ENCODE measurements at places on chromosomes 13 and 19. TPM values are rescaled to one million over a fixed set of nuclear protein-coding genes. Genes with fewer than 3 reads are reported as not detected.
A peak's percentile ranks its signal among the peaks of the same experiment; 100 is the strongest.

KCNRG gene
- 0.31 TPM for total RNA-seq

GRCh38 chr13:27263438-27263837, 7.2 kb upstream of the RASL11A start:
- H3K36me3 ChIP-seq, result no peaks in the 10 kb centered on the region
- peaks cover 52% of the 10 kb centered on the region for H3K4me1 ChIP-seq
- no peaks in the 10 kb centered on the region for H3K27me3 ChIP-seq
- DNase-seq, result no peak
- H3K4me3 ChIP-seq, result no peak overlapping the region

FXYD3 gene
- total RNA-seq, result not detected

CYP2S1 gene
- total RNA-seq, result 8.5 TPM

DNA sequence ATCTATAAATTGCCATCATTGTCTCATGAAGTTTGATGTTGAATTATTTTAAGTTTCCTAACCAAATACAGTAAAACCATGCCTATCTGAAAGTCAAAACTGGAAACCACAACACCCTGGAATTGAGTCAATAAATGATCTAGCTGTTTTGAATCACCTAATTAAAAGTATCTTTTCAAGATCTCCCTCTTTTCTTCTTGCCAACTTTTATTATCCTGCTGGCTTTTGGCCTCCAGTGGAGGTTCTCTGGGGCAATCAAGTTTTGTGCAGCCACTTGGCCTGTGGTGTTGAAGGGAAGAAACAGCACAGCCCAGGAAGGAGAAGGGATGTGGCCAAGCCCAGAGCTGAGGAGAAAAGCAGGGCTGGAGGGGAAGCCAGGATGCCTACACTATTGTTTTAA, 255.4 kb downstream of the COG6 start:
- H3K27me3 ChIP-seq, result no peaks in the 10 kb centered on the region
- H3K36me3 ChIP-seq, result no peaks in the 10 kb centered on the region
- no peaks in the 10 kb centered on the region for H3K4me1 ChIP-seq

DNA sequence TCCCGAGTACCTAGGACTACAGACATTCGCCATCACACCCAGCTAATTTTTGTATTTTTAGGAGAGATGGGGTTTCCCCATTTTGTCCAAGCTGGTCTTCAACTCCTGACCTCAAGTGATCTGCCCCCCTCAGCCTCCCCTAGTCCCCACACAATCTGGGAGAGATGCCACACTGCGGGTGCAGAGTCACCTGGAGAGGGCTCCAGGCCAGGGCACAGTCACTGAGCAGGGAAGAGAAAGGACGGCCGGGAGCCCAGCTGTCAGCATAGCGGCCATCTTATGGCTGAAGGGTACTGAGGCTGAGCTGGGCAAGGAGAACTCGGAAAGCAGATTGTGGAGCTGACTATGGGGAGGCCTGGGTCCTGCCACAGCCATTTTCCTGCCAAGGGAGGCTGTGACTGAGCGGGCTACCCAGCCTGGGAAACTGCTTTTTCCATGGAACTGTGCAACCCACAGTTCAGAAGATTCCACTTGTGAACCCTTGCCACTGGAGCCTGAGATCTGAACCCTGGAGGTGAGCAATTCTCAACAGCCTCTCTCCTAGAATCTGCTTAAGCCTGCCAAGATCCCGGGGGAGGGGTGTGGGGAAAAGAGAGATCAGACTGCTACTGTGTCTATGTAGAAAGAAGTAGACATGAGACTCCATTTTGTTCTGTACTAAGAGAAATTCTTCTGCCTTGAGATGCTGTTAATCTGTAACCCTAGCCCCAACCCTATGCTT, 109.2 kb downstream of the ZNF486 start:
- no peak overlapping the region for H3K4me3 ChIP-seq
- no peaks in the 10 kb centered on the region for H3K27me3 ChIP-seq

- H3K4me3 ChIP-seq, result no peak overlapping the region
- no peaks in the 10 kb centered on the region for H3K36me3 ChIP-seq
- no peaks in the 10 kb centered on the region for H3K27me3 ChIP-seq
These were observed 45.4 kb downstream of the FAM124A start for GRCh38 chr13:51267622-51268021.

DNA sequence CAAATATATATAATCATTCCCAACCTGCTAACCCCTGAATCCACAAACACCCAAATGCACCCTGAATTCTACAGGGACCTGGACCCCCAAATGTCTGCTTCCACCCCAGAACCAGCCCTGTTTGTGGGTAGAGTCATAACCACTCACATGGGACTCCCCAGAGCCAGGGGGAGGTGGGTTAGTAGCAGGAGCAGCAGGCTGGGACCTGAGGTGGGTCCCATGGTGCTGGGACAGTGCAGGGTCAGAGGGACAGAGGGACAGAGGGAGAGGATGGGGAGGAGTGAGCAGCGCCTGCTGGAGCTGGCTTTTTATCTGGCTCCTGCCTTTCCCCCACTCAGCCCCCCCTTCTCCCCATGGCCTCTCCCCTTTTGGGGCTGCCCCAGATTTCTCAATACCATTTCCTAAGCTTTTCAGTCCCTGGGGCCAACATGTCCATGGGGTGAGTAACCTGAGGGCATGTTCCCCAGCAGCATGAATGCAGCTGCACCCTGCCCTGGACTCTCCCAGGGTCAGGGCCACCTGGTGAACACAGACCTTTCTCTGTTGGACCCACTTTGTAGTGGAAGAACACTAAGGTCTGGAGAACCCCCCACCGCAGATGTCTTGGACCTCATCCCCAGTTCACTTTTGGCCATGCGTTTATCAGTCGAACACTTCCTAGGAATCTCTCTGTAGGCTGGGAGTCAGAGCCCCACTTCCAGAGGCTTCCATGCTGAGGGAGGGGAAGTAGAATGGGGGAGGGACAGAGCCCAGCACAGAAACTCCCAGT, at the start of gene C3:
Gene C3, minus strand, starts transcription at position 282 of the 769 bp plus-strand sequence. Its CDS starts 61 bp downstream, at position 221.
- no peak within 1 kb of the TSS for H3K27ac ChIP-seq
- H3K27me3 ChIP-seq, result no peaks in the 10 kb centered on the region
- H3K4me3 ChIP-seq, result no peak within 1 kb of the TSS
- no peaks in the 10 kb centered on the region for H3K4me1 ChIP-seq
- DNase-seq, result no peak

HCST gene
- 2.9 TPM for total RNA-seq

DNA sequence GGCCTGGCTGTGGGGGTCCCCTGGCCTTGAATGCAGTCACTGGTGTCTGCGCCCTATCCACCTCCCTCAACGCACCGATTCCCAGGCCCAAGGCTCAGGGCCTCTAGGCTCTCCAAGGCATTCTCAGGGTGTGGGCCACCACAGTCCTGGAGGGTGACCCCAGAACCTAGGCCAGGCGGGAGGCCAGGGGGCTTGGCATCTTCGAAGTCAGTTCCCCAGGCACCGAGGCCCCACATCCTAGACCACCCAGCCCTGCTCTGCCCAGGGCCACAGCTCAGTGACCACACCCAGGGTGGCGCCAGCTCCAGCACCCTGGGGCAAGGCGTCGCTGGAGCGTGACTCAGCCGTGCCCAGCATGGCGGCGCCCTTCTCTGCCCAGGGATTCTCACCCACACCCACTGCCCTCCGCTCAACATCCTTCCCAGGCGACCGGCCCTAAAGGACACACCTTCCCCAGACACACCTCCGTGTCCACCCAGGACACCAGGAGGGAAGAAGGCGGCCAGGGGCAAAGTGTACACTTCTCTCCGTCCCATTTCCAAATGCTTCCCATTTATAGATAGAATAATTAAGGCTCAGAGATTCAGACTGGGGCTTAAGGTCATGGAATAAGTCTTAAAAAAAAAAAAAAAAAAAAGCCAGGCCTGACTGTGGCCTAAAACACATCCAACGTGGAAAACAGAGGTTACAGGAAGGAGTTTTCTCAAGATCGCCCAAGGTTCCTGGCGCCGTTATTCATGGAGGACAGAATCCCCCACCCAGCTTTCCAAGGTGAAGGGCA, 36.4 kb upstream of the NANOS3 start:
- peaks cover 47% of the 10 kb centered on the region for H3K4me1 ChIP-seq
- H3K27me3 ChIP-seq, result no peaks in the 10 kb centered on the region
- H3K27ac ChIP-seq, result peak overlapping the region; percentile 92
- no peak for DNase-seq
- H3K4me3 ChIP-seq, result peak overlapping the region; percentile 91

TMEM145 gene
- total RNA-seq, result 3.0 TPM

DNA sequence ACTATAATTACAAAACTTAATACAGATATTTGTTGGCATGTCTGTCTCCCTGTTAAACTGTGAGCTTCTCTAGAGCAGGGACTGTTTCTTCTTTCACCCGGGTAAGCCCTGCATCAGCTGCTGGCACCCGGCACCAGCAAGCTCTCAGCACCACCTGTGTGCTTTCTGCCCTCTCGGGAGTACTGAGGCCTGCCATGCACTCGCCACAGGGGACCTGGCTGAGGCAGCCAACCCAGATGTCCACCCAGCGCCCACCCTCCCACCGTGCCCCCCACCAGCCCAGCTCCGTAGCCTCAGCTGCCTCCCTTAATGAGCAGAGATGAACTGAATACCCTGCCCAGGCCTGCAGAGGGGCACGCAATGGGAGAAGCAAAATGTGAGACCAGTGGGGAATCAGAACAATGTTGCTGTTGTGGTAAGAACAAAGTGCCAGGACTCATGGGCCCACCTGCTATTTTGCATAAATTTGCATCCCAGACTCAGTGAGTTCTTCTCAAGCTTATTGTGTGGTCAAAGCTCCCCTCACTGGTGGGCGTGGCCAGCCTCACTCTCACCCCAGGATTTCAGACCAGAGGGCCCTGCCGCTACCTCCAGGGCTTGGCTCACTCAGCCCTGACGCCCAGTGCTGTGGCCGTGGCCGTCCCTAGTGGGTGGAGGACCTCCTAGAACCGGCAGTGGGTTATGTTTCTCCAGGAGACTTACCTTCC, 14.6 kb upstream of the SERPINE3 start:
- H3K27me3 ChIP-seq, result no peaks in the 10 kb centered on the region
- no peak overlapping the region for H3K4me3 ChIP-seq
- H3K4me1 ChIP-seq, result no peaks in the 10 kb centered on the region
- no peak for DNase-seq
- no peak overlapping the region for H3K27ac ChIP-seq

DNA sequence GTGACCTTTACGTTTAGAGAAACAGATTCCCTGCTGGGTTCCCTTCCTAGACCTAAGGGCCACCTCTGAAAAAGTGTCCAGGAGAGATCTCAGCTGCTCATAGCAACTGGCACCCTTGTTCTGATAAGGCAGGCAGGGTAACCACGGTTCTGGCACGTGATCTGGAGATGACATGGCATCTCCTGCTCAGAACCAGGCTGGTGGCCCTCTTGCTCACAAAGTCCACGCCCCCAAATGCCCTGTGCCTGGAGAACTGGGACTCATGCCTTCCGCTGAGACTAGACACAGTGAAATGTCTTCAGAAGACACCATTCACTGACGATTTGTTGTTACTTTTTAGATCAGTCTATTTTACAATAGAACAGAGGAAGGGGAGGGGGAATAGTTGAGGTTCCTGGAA, 174.1 kb downstream of the ZNF536 start:
- no peak for DNase-seq
- H3K4me1 ChIP-seq, result no peaks in the 10 kb centered on the region
- no peak overlapping the region for H3K27ac ChIP-seq
- H3K27me3 ChIP-seq, result peaks cover 13% of the 10 kb centered on the region
- no peaks in the 10 kb centered on the region for H3K36me3 ChIP-seq

DNA sequence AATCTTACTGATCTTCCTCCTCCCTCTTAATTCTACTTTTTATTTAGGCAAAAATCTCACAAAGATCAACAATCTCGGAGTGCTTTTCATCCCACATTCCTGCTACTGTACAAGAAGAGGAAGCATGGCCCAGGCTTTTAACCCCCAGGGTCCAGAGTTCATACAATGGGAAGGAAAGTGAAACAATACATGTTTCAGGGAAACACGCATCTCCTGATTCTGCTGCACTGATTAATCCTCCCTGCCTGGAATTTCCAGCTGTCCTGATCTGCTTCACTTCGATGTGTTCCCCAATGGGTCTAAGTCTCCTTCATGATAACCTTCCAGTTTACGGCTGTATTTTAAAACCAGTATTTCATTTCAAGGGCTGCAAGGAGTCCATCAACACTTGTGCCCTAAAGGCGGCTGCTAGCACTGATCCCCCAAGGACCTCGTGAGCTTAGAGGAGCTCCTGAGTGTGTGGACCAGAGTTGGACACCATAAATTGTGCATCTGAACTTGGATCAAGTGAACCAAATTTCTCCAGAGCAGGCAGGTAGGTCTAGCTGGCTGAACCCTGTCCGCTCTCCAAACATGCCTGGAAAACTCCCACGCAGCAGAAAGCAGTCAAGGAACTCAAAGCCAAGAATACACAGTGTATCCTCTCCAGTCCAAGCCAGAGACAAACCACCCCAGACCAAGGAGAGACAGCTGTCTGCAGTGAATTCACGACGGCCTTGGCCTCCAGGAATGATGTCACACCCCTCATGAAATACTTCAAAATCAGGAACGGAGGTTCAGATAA, 44.3 kb downstream of the COL4A1 start:
- H3K27me3 ChIP-seq, result no peaks in the 10 kb centered on the region
- no peaks in the 10 kb centered on the region for H3K36me3 ChIP-seq
- DNase-seq, result no peak
- H3K4me3 ChIP-seq, result no peak overlapping the region
- H3K27ac ChIP-seq, result no peak overlapping the region
- H3K4me1 ChIP-seq, result no peaks in the 10 kb centered on the region

GRCh38 chr13:113814435-113814821, 49.4 kb downstream of the GAS6 start:
- no peaks in the 10 kb centered on the region for H3K27me3 ChIP-seq
- no peak for DNase-seq
- no peak overlapping the region for H3K27ac ChIP-seq
- H3K36me3 ChIP-seq, result peaks cover 3% of the 10 kb centered on the region
- H3K4me1 ChIP-seq, result peaks cover 16% of the 10 kb centered on the region

DNA sequence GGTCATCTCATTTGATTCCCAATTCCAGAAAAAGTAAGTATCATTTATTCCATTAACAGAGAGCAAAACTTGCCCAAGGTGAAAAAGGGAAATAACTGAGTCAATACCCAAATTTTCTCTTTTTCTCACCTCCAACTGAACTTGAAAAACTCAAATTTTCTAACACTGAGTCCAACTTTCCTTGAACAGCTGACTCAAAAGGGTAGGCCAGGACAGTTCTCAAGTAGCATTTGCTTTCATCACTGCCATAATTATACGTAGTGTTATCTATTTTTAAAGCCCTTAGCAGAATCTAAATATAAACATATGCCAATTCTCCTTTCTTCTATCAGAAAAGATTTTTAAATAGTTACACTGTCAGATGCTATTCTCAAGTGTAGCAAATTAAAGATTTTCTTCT, 3.5 kb downstream of the N4BP2L2 start:
- H3K4me1 ChIP-seq, result peaks cover 3% of the 10 kb centered on the region
- no peak overlapping the region for H3K27ac ChIP-seq
- H3K36me3 ChIP-seq, result peaks cover 18% of the 10 kb centered on the region
- H3K4me3 ChIP-seq, result no peak overlapping the region
- no peaks in the 10 kb centered on the region for H3K27me3 ChIP-seq
- DNase-seq, result no peak

TEX29 gene
- total RNA-seq, result not detected

MED26 gene
- 8.8 TPM for total RNA-seq

- no peaks in the 10 kb centered on the region for H3K36me3 ChIP-seq
- H3K27ac ChIP-seq, result no peak overlapping the region
- no peaks in the 10 kb centered on the region for H3K27me3 ChIP-seq
- no peaks in the 10 kb centered on the region for H3K4me1 ChIP-seq
- H3K4me3 ChIP-seq, result no peak overlapping the region
- DNase-seq, result no peak
These were observed 251.0 kb downstream of the UQCRFS1 start for GRCh38 chr19:28961772-28962500.

GRCh38 chr19:10269333-10270179, 1.4 kb upstream of the ICAM1 start:
- H3K4me3 ChIP-seq, result peak overlapping the region; percentile 55
- no peaks in the 10 kb centered on the region for H3K36me3 ChIP-seq
- peak overlapping the region; percentile 91 for H3K27ac ChIP-seq
- DNase-seq, result peak; percentile 33

C19orf81 gene
- 0.98 TPM for total RNA-seq
